GM23338 (cell line): ENCODE measurements at places on chromosomes 7 and 10. TPM values are rescaled to one million over a fixed set of nuclear protein-coding genes. Genes with fewer than 3 reads are reported as not detected.

DNA sequence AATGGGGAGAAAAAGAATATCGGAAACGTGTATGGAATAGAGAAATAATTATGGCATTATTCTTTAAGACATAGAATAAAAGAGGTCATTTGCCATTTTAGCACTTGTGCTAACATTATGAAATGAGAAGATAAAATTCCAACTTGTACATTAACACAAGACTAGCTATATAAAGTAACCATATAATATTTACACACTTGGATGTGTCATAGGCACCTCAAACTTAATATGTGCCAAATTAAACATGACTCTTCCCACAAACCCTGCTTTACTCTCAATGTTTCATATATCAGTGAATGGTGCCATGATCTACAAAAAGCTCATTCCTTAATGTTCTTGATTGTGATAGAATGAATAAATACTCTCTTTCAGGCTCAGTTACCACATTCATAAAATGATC is 4.1 kb upstream of the MINDY3 start:
- no peak overlapping the region for H3K4me3 ChIP-seq
- no peak for DNase-seq
- H3K27me3 ChIP-seq, result peaks cover 67% of the 10 kb centered on the region
- no peaks in the 10 kb centered on the region for H3K36me3 ChIP-seq
- H3K27ac ChIP-seq, result no peak overlapping the region

DNA sequence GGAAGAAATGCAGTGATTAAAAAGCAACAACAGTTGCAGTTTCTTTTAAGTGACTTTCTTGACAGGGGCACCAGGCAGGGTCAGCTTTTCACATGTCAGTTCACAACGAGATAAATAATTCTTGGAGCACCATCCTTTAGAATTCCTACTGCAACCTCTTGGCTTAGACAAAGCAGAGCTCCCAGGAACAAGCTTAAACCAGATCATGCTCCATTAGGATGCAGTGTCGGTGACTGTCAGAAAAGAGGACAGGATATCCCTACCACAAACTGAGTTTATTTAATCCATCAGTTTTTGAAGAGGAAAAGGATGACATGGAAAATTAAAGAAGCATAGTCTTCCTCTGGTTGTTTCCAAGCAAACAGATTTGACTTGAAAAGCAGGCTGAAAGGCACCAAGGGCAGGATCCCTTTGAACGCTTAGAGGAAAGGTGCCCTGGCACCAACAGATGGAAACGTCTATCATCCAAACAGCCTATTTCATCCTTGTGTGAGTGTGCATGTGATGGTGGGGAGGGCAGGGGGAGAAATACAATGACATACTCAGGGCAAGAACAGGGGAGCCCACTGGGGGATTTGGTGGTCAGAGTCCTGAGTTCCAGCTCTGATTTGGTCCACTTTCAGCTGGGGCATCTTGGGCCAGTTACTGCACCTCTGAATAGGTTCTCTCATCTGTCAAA is 332.1 kb upstream of the AOAH start:
- DNase-seq, result no peak
- peaks cover 4% of the 10 kb centered on the region; the same call in 1 of the 2 replicates for H3K4me1 ChIP-seq
- no peaks in the 10 kb centered on the region for H3K36me3 ChIP-seq

PON3 gene
- 1.6 and 2.5 TPM in 2 replicates for total RNA-seq

CTAGE8 gene
- 0.52 and 1.4 TPM in 2 replicates for total RNA-seq

CEP55 gene
- total RNA-seq, result 15.0 and 22.4 TPM in 2 replicates
